Upper lobe of right lung (tissue), 1 donor: ENCODE measurements at places on chromosomes 16 and 17. TPM values are rescaled to one million over a fixed set of nuclear protein-coding genes. Genes with fewer than 3 reads are reported as not detected.

Gene KRT20
- total RNA-seq: not detected

Gene ZNF205
- 11.7 TPM for total RNA-seq

Gene MMP25
- total RNA-seq: 12.8 TPM

Gene IFT20
- 33.3 TPM for total RNA-seq

Gene C17orf113
- total RNA-seq: 0.72 TPM

Gene LGALS9B
- total RNA-seq: not detected

Gene MPP3
- 28.6 TPM for total RNA-seq

DNA sequence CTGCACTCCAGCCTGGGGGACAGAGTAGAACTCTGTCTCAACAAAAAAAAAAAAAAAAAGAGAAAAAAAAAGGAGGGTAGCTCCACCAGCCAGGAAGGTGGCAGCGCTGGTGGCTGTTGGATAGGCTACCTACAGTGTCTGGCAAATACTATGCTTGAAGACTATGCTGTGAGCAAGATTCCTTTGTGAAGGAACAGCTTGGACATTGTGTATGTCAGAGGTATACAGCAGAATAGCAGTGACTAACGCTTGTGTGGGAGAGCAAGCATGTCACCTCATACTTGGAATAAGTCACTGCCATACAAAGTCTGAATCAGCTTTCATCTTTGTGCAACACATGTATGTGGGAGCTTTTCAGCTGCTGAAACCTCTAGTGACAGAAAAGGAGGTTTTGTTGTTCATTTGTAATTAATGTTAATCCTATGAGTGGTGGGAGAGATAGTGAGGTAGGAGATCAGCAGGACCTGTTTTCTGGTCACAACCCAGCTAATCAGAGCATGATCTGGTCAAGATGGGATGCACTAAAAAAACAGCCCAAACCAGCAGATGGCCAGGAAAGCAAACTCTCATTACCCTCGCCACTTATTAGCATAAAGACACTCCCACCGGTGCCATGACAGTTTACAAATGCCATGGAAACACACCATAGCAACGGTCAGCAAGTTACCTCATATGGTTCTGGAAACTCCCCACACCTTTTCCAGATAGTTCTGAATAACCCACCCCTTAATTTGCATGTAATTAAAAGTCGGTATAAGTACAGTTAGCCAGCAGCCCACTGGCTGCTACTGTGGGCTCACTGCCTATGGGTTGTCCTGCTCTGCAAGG, 6.8 kb upstream of the ITGAD start:
- H3K27ac ChIP-seq: no peak overlapping the region
- H3K4me1 ChIP-seq: no peaks in the 10 kb centered on the region
- DNase-seq: no peak
- H3K27me3 ChIP-seq: peaks cover 9% of the 10 kb centered on the region
- H3K36me3 ChIP-seq: no peaks in the 10 kb centered on the region

- H3K4me1 ChIP-seq: peaks cover 23% of the 10 kb centered on the region
- H3K27me3 ChIP-seq: no peaks in the 10 kb centered on the region
- peak overlapping the region; percentile 48 for H3K4me3 ChIP-seq
- peak; percentile 94 for DNase-seq
These were observed 13.3 kb upstream of the NUDT16L1 start for GRCh38 chr16:4679850-4680636.

GRCh38 chr16:25030420-25031131, 15.4 kb upstream of the ARHGAP17 start:
- H3K4me1 ChIP-seq: peaks cover 7% of the 10 kb centered on the region
- H3K27me3 ChIP-seq: no peaks in the 10 kb centered on the region
- H3K27ac ChIP-seq: no peak overlapping the region
- no peaks in the 10 kb centered on the region for H3K36me3 ChIP-seq
- no peak for DNase-seq

DNA sequence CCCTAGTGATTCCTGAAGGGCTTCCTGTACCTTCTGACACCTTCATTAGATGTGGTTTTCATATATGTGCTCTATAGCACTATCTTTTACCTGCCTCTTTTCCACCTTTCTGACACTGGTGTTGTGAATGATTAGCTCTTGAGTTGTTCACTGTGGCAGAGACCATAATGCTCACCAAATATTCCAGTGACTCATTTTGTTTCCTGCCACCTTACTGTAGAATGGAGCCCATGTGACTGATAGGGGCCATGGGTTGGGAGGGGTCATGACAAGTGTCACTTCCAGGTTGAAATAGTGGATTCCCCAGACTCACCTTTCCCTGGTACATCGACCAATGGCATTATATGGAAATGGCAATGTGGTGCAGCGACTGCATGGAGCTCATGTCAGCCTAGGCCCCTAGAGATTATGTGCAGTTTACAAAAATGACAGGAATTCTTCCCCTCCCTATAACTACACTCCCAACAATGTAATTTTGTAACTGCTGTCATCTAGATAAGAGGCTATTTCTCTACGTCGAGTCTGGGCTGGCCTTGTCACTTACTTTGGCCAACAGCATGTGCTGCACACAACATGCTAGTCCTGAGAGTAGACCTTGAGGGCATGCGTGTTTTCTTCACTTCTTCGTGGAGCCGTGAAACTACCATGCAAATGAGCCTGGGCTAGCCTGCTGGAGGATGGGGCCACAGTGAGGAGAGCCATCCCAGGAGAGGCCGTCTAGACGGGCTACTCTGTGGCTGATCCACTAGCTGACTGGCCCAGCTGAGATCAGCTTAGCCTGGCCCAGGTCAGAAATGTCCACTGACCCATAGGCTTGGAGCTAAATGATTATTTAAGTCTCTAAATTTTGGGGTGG, 409.5 kb downstream of the CA10 start:
- no peak overlapping the region for H3K27ac ChIP-seq
- no peaks in the 10 kb centered on the region for H3K27me3 ChIP-seq
- DNase-seq: no peak
- H3K4me1 ChIP-seq: no peaks in the 10 kb centered on the region

DNA sequence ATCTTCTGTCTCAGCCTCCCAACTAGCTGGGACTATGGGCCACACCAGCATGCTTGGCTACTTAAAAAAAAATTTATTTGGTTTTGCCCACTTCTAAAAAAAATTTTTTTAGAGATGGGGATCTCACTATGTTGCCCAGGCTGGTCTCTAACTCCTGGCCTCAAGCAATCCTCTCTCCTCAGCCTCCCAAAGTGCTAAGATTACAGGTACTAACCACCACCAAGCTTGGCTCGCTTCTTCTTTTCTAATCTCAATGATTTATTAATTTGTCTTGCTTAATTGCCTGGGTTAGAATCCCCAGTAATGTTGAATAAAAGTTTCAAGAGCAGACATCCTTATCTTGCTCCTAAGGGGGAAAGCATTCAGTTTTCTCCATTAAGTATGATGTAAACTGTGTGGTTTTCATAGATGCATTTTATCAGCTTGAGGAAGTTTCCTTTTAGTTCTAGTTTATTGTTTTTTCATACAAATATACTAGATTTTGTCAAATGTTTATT, 65.8 kb upstream of the NACA2 start:
- no peak overlapping the region for H3K27ac ChIP-seq
- H3K27me3 ChIP-seq: no peaks in the 10 kb centered on the region
- H3K4me1 ChIP-seq: no peaks in the 10 kb centered on the region
- no peak for DNase-seq
- no peaks in the 10 kb centered on the region for H3K36me3 ChIP-seq

- peak within 1 kb of the TSS; percentile 18 for H3K4me3 ChIP-seq
- peaks cover 79% of the 10 kb centered on the region for H3K27me3 ChIP-seq
- H3K4me1 ChIP-seq: peaks cover 36% of the 10 kb centered on the region
- H3K27ac ChIP-seq: no peak within 1 kb of the TSS
These were observed at the start of gene KREMEN2 for GRCh38 chr16:2963723-2964474. KREMEN2 (plus strand) TSS chr16:2964275; CDS start chr16:2964521, 246 bp downstream.

GRCh38 chr17:72387969-72388368, 267.1 kb downstream of the SOX9 start:
- no peaks in the 10 kb centered on the region for H3K27me3 ChIP-seq
- H3K27ac ChIP-seq: no peak overlapping the region
- no peak for DNase-seq
- H3K4me3 ChIP-seq: no peak overlapping the region

DNA sequence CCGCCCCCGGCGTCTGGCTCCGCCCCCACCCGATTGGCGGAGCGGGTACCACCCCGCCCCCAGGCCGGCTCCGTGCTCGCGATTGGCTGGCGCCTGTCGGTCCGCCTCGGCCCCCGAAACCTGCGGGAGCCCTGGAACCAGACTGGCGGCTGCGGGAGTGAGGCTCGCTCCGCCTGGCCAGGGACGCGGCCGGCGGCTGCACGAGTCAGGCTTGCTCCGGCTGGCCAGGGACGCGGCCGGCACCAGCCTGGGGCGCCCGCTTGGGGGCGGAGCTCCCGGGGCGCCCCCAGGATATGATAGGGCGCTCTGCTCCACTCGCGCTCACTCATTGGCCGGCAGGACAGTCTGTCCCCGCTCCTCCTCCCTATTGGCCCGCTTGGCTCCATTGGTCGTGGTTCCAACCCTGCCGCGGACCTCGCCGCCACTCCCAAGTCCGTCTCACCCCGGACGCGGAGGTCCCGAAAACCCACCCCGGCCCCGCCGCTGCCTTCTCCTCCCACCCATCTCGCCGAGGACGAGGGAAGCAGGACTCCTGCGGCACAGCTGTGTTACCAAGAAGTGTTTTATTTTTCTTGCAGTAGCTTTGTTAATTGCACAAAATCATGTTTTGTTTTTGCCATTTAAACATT, 340 bp upstream of the ROGDI start:
- peaks cover 39% of the 10 kb centered on the region for H3K36me3 ChIP-seq
- peak overlapping the region; percentile 85 for H3K4me3 ChIP-seq

- DNase-seq: peak; percentile 47
- peaks cover 54% of the 10 kb centered on the region for H3K4me1 ChIP-seq
- H3K36me3 ChIP-seq: no peaks in the 10 kb centered on the region
- no peak overlapping the region for H3K27ac ChIP-seq
- no peaks in the 10 kb centered on the region for H3K27me3 ChIP-seq
These were observed 35.5 kb downstream of the KSR1 start for GRCh38 chr17:27491713-27492190.

- no peaks in the 10 kb centered on the region for H3K36me3 ChIP-seq
- no peak overlapping the region for H3K27ac ChIP-seq
- H3K4me1 ChIP-seq: no peaks in the 10 kb centered on the region
- DNase-seq: no peak
These were observed 1408.7 kb upstream of the GOT2 start for GRCh38 chr16:60142619-60143347.

DNA sequence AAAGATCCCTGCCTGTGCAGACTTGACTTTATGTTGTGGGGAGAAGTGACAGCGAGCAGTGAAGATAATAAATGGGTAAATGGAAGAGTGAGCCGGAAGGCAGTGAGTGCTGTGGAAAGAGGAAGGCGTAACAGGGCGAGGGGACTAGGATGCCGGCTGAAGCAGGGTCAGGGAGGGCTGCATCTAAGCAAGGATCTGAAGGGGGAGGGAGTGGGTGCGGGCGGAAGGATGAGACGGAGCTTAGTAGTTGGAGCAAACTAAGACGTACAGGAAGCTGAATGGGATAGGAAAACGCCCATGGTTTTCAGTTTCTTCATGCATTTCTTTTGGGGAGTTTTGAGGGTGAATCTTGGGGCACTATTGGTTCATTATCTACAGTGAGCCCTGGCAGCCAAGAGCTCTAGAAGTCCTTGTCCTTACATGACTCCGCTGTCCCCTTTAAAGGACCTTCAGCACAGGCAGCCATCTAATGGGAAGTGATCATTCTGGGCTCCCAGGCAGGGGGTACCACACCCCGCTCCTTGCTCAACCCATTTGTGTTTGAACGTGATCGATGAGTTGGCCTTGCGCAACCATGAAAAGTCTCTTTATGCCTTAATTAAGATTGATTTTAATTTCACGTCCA, 10.4 kb upstream of the NAT9 start:
- no peak for DNase-seq
- no peak overlapping the region for H3K27ac ChIP-seq
- H3K36me3 ChIP-seq: no peaks in the 10 kb centered on the region
- H3K4me1 ChIP-seq: peaks cover 4% of the 10 kb centered on the region

- peaks cover 61% of the 10 kb centered on the region for H3K36me3 ChIP-seq
- peaks cover 2% of the 10 kb centered on the region for H3K4me1 ChIP-seq
- H3K27me3 ChIP-seq: no peaks in the 10 kb centered on the region
- no peak overlapping the region for H3K4me3 ChIP-seq
- no peak overlapping the region for H3K27ac ChIP-seq
These were observed 6.3 kb downstream of the ZNF689 start for GRCh38 chr16:30603945-30604315.

- peak; percentile 56 for DNase-seq
- H3K4me1 ChIP-seq: peaks cover 15% of the 10 kb centered on the region
- peaks cover 30% of the 10 kb centered on the region for H3K36me3 ChIP-seq
These were observed 5.1 kb downstream of the RASD1 start for GRCh38 chr17:17491031-17491471.

- H3K27ac ChIP-seq: no peak overlapping the region
- DNase-seq: peak; percentile 62
- peaks cover 7% of the 10 kb centered on the region for H3K4me1 ChIP-seq
- H3K27me3 ChIP-seq: no peaks in the 10 kb centered on the region
- no peak overlapping the region for H3K4me3 ChIP-seq
These were observed 1.9 kb upstream of the SLC5A2 start for GRCh38 chr16:31480851-31481536.

DNA sequence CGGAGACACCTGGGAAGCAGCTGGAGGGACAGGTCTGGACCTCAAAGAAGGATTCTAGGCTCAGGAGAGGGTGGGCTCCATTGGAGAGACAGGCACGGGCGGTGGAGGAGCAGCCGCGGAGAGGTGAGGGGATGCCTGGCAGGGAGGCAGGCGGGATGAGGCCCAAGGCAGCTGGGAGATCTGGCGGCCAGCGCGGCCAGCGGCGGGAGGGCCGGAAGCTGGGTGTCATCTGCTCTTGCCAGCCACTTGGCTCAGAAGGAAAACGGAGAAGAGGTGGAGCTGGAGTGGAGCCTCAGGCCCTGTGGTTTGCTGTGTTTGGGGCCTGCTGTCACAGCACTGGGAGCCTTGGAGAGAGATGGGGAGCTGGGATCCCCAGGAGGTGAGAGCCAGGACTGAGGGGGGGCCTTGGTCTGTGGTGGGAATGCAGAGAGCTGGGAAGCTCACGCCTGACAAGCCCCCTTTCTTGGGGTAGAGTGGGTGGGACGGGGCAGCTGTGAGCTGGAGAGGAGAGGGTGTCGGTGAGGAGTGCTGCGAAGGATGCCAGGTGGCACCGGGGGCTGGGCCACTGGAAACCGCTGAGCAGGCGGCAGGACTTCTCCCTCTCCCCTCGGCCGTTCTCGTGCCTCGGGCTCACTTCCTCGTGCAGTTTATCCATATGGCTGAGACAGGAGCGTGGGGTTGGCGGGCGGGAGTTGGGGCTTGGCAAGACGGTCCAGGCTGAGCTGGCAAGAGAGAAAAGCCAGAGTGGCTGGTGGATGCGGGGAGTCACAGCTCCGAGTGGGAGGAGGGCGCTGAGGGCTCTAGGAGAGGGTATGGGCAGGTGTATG, 8.0 kb downstream of the TBC1D24 start:
- H3K36me3 ChIP-seq: no peaks in the 10 kb centered on the region
- no peak for DNase-seq
- H3K4me1 ChIP-seq: peaks cover 52% of the 10 kb centered on the region
- peak overlapping the region; percentile 58 for H3K27ac ChIP-seq
